Hepatocyte (in vitro differentiated cells): ENCODE measurements at places on chromosomes 16 and 17. TPM values are rescaled to one million over a fixed set of nuclear protein-coding genes. Genes with fewer than 3 reads are reported as not detected.

STH gene
- total RNA-seq: not detected in 2 replicates

KRT31 gene
- total RNA-seq: not detected in 2 replicates

DERL2 gene
- 54.3 TPM in 2 replicates for total RNA-seq

SLC16A3 gene
- 240 and 290 TPM in 2 replicates for total RNA-seq

GAS2L2 gene
- not detected in 2 replicates for total RNA-seq

DNA sequence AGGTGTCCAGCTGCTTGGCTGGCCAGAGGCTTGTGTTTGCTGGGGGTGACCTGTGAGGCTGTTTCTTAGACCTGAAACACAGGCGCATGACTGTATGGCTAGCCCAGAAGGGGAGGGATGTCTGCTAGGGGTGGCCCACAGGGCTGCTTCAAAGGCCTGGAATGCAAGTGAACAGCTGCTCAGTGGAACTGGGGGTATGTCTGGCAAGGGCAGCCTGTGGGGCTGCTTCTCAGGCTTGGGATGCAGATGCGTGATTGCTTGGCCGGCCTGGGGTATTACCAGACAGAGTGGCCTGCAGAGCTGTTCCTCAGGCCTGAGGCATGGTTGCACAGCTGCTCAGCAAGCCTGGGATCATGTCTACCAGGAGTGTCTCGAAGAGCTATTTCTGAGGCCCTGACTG is 20.5 kb downstream of the TANC2 start:
- DNase-seq: no peak

GRCh38 chr17:19311421-19312215 is 50.9 kb downstream of the B9D1 start:
- no peak for DNase-seq

DNA sequence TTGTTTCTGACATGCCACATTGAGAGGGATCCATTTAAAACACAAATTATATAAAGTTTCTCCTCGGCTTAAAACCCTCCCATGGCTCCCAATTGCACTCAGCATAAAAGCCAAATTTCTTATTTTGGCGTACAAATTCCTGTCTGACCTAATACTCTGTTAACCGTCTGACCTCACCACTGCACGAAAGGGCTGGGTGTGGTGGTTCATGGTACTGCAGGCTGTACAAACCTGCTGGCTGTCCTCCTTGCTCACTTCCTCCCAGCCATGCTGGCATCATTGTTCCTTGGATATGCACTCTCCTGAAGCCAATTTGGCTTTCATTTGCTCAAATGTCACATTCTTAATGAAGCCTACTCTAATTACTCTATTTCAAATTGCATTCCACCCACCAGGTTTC is 301.6 kb upstream of the C16orf82 start:
- peak; percentile 13 for DNase-seq

DNA sequence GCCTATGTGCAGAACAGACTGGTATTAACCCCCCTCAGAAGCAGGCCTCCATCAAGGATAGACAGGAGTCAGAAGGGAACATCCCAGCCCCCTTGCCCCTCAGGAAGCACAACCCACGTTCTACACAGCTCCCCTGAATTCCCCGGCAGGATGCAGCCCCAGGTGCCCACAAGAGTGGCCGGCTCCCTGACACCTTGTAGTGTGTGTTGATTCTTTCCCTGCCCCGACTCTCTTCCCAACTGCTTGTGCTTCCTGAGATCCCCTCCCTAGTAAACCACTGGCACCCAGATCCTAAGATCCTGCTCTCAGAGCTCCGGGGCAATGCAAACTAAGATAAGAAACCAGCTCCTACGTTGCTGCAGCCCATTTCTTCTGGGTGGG is 34.8 kb upstream of the LITAF start:
- DNase-seq: no peak

DNA sequence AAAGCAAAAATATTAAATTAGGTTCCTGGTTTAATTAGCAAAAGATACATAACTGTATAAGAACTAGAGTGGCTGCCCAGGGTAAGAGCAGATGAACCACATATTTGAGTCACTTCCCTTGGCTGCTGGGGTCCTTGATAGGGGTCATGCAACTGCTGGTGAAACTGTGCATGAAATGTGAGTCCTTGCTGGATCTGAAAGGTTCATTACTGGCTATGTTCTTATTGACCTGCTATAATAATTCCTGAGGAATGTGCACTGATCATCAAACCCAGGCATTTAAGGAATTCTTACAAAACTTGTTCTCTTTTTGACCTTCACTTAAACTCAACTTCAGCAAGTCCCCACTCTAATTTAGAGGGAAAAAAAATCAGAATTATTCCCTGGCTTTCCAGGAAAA is 183.4 kb downstream of the ZNF18 start:
- DNase-seq: no peak

DNA sequence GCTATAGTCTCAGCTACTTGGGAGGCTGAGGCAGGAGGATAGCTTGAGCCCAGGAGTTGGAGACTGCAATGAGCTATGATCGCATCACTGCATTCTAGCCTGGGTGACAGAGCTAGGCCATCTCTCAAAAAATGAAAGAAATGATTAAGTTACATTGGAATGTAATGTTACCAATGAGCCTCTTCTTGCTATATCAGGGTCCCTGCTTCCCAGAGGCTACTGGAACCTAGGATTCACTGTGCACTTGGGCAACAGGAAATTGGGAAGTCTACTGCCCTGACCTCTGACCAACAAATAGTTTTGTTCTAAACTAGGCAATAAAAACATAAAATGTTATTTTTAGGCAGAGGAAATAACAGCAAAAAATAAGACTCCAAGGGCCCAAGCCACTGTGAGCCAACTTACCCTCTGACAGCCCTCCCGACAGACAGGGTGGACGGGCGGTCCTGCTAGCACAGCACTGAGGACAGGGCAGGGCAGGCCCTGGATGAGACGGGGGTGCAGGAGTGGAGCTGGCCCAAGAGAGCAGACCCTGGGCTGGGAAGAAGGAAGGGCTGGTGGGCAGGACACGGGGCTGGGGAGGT is 27.5 kb downstream of the NSMCE1 start:
- DNase-seq: no peak

- no peak for DNase-seq
Measured at GRCh38 chr16:70579648-70580630, 56.3 kb downstream of the SF3B3 start.

GRCh38 chr16:81463296-81463890 is 18.8 kb downstream of the CMIP start:
- no peak for DNase-seq

- peak; percentile 33 for DNase-seq
Measured at GRCh38 chr16:18959031-18959505, 24.7 kb upstream of the TMC7 start.

- DNase-seq: no peak
Measured at GRCh38 chr16:1488054-1488601, 616 bp downstream of the PTX4 start.

- peak; percentile 53 for DNase-seq
Measured at GRCh38 chr16:675884-676564, 553 bp downstream of the RHBDL1 start.

GRCh38 chr16:75317101-75317522 is 65.7 kb upstream of the BCAR1 start:
- DNase-seq: no peak

DNA sequence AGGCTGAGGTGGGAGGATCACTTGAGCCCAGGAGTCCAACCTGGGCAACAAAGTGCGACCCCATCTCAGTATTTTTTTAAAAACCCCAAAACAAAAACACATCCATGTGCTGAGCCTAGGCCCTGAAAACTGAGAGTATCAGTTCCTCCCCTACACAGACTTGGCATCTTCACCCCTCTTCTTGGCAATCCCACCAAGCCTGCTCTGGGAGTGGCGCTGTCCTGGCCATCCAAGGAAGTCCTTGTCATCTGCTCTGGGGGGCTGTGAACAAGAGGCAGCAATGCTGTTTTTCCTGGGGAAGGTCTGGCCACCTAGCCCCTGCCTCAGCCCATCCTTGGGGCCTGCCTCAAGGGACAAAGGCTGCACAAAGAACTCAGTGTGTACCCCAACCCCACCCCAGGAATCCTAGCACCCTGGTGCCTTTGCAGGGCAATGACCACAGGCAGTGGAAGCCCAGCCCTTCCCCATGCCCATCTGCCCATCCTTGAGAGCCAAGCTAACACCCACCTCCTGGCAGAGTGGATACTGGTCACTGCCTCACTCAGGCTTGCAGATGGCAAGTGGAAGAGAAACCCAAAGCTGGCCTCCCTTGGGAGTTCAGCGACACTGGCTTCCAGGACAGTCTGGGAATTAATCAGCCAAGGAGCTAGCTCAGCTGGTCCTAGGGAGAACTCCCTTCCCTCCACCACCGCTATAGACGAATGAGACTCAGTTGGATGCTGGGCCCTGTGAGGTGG is 14.8 kb upstream of the GFOD2 start:
- no peak for DNase-seq

- DNase-seq: no peak
Measured at GRCh38 chr16:85111184-85111583, 1.1 kb downstream of the CIBAR2 start.

- DNase-seq: no peak
Measured at GRCh38 chr16:50334106-50334975, 34.4 kb downstream of the BRD7 start.

- DNase-seq: peak; percentile 46
Measured at GRCh38 chr17:81928544-81929252, 1.2 kb upstream of the MAFG start.

DNA sequence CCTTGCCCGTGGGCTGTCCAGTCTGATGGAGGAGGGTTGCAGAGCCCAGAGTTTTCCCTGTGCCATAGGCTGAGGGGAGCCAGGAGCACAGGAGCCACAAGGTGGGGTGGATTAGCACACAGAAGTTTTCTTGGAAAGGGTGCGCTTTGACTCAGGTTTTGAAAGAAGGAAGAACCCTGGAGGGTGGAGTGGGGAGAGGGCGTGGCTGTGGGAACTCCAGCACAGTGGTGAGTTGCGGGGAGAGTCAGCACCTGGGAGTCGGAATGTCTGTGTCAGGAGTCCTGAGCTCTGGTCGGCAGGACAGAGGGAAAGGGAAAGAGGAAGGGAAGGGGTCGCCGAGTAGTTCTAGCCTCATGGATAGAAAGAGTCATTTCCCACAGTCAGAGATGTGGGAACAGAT is 8.9 kb upstream of the KRT14 start:
- DNase-seq: no peak

DNA sequence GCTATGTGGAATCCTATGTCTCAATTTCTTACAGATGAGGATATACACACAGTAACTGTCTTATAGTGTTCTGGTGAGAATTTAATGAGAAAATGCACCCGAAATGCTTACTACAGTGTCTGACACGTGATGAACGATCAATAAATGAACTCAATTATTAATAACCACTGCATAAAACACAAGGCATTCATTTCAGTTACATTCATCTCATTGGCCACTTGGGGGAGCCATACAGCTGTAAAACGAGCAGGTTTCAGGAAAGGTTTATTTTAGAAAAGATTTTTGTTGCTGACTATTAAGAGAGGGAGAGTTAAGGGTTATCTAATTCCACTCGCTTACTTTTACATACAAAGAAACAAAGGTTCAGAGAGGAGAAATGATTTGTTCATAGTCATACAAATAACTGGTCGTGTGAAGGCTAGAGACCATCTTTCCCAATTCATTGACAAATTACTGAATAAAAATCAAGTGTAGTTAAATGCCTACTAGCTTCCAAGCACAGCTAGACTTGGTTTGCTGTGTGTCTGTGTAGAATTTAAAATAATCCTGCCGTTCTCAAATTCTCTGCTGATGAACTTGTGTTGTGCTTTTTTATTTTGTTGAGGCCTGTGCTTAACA is 160.1 kb downstream of the MAP2K4 start:
- DNase-seq: peak; percentile 76
